ENCODE measurements at places on chromosomes 6 and 20. TPM values are rescaled to one million over a fixed set of nuclear protein-coding genes. Genes with fewer than 3 reads are reported as not detected.

LRFN2 gene
- not detected for total RNA-seq

CNBD2 gene
- total RNA-seq, result 1.2 TPM

PPP1R11 gene
- total RNA-seq, result 64.0 TPM

IL17A gene
- not detected for total RNA-seq

CLPSL1 gene
- not detected for total RNA-seq

MLN gene
- total RNA-seq, result not detected

GSTA1 gene
- total RNA-seq, result not detected

CHRNA4 gene
- not detected for total RNA-seq

RWDD1 gene
- total RNA-seq, result 27.0 TPM

TRERF1 gene
- total RNA-seq, result 4.9 TPM

OPRM1 gene
- not detected for total RNA-seq

LSM2 gene
- 23.8 TPM for total RNA-seq

GRIK2 gene
- total RNA-seq, result 2.8 TPM

Data from mammary epithelial cell (primary cell).